Mucosa of descending colon (tissue), 3 donors: ENCODE measurements at places on chromosomes 5 and 9.

GRCh38 chr5:31470608-31471007, 61.3 kb downstream of the DROSHA start:
- DNase-seq, result peak; percentile 48

- no peak for DNase-seq
Observed at GRCh38 chr5:178322736-178323540, 90.3 kb upstream of the PHYKPL start.

DNA sequence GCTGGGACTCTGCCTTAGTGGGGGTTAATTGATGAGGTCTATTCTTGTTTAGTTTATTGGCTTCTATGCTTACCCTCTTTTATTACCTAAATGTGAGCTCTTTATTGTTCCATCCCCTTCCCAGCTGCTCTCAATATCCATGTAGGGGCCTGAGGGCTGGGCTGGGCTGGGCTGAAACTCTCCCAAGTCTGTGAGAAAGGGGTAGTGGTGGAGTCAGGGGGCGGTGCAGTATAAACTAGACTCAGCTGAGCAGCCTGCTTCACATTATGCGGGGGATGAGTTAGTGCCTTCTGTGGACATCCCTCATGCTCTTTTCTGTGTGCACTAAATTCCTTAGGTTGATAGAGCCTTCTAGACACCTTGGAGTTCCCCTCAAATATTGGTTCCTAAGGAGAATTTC, 451.8 kb upstream of the PTGER4 start:
- DNase-seq, result no peak

- DNase-seq, result peak; percentile 67
Observed at GRCh38 chr5:154190595-154191304, at the start of gene GALNT10. Gene GALNT10, plus strand, starts transcription at chr5:154190733. Its CDS starts 134 bp downstream, at chr5:154190867.

GRCh38 chr5:110377361-110377760, 349.1 kb downstream of the TMEM232 start:
- no peak for DNase-seq

DNA sequence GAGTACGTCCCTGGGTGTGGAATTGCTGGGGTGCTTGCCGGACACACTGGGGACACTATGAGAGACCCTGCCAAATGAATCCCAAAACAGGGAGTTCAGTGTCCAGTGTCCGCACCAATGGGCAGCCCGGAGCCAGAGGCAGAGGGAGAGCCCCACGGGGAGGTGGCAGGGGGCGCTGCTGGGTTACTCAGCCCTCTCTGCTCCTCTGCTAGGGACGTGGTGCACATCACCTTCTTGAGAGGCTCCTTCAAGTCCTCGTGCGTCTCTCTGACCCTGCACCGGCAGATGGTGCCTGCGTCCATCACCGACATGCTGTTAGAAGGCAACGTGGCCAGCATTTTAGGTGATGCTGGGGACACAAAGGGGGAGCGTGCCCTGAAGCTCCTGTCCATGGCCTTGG, 20.8 kb downstream of the STKLD1 start:
- DNase-seq, result peak; percentile 25

DNA sequence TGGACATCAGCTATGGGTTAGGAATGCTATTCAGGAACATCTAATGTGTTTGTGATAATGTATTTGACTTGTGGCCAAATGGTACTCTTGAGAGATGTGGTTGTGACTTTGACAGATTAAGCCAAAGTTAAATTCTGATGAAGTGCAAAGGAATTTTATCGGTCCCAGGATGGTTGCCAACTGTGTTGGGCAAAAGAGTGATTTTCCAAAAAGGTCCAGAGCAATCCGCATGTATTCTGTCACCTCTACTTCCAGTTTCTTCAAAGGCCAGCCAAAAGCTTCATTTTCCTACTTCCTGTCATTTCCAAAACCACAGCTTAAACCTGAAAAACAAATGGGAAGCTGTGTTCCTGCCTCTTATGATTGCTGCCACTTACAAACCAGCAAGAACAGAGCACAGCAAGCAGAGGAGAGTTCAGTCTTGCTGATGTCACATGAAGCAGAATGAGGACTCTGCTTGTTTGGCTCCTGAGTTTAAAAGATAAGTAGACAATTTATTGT, 59.8 kb downstream of the MARCHF3 start:
- no peak for DNase-seq

GRCh38 chr5:127839072-127839471, 135.9 kb downstream of the CCDC192 start:
- no peak for DNase-seq

GRCh38 chr5:34899066-34899465, 16.2 kb downstream of the RAD1 start:
- no peak for DNase-seq

- DNase-seq, result peak; percentile 27
Observed at GRCh38 chr5:68217528-68217927, 2.0 kb downstream of the PIK3R1 start.

- no peak for DNase-seq
Observed at GRCh38 chr5:73256862-73257261, 83.9 kb downstream of the TMEM174 start.

DNA sequence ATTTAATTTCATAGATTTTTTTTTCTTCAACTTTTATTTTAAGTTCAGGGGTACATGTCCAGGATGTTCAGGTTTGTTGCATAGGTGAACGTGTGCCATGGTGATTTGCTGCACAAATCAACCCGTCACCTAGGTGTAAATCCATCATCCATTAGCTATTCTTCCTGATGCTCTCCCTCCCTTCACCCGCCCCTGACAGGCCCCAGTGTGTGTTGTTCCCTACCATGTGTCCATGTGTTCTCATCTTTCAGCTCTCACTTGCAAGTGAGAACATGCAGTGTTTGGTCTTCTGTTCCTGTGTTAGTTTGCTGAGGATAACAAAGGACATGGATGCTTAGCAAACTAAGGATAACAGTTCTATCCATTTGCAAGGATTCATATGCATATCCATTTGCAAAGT, 209.1 kb upstream of the ADCY2 start:
- no peak for DNase-seq

DNA sequence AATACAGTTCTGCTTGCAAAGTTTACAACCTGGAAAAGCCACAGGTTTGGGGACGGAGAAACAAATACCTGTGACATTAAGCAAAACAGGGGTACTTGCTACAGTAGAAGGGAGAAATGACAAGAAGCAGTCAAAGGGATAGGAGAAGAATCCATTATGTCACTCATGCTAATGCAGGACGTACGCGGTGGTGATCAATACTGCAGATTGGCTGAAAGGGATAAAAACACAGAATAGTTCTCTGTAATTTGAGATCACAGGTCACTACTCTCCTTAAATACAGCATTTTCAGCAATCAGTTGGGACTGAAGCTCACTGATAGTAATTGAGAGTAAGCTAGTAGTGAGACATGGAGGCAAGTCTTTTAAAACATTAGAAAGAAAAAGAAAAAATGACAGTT, 130.3 kb upstream of the MTAP start:
- no peak for DNase-seq

DNA sequence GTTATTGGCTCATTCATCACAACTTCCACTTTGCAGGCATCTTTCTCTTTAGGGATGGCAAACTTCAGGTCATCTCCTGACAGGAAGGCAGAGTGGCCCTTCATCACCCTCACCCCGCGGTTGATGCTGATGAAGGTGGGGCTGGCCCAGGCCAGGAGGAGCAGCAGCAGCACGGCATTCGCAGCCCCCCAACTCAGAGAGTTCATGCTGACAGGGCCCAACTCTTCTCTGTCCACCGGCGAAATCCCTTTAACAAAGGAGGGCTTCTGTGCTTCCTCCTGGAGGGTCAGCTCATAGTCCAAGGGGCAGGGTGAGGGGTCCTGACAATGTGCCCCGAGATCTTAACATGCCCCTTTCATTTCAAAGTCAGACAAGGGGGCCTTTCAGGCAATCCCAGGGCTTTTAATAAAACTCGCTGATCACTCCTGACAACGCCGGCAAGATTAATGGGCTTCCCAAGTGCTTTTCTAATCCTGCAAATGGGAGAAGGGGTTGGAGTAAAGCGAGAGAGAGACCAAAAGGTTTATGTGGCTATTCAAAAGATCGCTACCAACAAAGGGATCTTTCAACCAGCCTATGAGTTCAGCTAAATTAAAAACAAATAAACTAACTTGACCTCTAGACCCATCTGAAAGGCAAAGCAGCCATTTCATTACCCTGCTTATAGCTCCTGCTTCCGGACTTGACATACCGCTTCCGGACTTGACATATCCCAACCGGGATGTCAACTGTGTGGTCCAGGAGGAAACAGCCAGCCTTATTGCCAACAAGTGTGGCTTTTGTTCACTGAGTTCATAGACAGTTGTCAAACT, 41.2 kb downstream of the FREM1 start:
- DNase-seq, result no peak

DNA sequence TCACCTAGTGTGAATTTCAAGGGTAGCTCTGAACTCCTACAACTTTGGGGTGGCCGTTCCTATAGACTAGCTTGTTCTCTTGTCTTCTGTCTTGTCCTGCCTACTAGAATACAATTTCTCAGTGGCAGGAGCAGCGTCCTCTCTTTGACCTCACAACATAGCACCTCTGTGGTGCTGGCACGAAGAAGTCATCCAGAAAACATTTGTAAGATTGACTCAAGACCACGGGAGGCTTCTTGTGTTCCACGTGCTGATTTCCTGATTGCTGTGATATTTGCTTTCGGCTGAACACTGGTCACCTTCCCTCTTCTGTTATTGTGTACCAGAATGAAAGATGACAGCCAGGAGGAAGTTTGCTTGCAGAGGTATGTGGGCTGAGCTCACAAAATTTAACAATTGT, 27.0 kb downstream of the SLC1A1 start:
- DNase-seq, result no peak

DNA sequence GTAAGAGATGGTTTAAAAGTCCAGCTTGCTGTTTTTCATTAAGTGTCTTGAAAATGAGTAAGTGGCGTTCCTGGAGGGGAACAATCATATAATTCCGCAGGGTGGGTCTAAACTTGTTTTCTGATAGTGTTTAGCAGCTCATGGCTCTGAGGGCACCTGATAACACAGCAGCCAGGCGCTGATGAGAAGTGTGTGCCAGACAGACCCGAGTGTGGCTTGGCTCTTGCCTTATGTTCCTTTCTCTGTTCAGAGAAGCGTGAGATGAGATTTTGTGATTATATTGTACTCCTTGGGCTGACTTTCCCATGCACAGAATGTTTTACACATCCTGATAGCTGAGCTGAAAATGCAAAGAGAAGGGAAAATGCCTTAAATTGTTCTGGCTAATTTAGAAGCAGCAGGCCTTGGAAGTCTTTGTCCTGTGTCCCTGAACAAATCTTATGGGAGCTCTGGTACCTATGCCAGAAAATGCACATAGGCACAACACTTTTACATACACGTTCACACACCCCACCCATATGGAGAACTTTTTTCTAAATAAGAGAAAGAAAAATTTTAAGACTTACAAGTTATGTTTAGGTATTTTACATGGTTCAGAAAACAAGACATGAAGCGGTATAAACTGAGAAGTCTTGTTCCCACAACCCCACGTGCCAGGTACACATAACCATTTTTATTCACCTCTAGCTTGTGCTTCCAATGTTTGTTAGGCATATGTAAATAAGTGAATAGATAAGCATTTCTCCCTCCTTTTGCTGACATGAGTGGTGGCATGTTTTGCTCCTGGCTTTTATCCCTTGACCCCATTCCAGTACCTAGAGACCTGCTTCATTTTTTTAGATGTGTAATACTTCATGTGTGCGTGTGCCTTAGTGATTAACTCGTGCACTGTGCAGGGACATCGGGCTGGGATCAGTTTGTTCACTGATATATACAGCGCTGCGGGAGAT, 152.2 kb upstream of the OTULINL start:
- DNase-seq, result no peak

DNA sequence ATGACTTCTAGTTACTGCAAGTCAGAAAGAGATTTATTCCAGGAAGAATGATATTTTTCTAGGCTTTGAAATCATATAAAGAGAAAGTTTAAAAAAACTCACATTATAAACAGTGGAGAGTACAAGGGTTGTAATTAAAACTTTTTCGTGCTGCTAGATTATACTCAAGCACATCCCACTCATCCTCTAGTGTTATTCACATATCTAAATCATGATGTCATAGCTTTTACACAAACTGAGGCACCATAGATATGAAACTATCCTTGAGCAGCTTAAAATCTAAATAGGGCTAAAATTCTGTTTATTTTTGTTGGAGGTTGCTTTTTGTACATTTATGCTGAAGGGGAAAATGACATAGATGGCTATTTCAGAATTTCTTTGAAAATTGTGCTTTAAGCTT, 30.0 kb downstream of the TENT2 start:
- no peak for DNase-seq

DNA sequence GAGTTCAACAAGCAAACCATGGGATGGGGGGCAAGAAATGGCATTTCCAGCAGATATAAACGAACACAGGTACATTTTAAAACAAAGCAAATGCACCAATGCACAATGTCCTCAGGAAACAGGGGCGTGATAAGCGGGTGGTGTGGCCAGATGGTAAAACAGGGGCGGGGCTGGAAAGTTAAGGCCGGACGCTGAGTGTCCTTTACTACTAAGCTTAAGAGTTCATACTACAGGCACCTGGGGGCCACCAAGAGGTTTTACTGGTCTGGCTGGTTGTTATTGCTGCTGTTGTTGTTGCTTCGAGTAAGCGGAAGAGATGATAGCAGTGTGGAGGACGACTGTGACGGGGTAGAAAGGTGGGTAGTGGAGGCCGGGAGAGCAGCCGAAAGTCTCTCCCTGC, 99.8 kb downstream of the ATPSCKMT start:
- no peak for DNase-seq

GRCh38 chr5:112434641-112435040, 15.6 kb upstream of the EPB41L4A start:
- DNase-seq, result no peak

GRCh38 chr9:36158122-36158521, 11.1 kb upstream of the CCIN start:
- no peak for DNase-seq

DNA sequence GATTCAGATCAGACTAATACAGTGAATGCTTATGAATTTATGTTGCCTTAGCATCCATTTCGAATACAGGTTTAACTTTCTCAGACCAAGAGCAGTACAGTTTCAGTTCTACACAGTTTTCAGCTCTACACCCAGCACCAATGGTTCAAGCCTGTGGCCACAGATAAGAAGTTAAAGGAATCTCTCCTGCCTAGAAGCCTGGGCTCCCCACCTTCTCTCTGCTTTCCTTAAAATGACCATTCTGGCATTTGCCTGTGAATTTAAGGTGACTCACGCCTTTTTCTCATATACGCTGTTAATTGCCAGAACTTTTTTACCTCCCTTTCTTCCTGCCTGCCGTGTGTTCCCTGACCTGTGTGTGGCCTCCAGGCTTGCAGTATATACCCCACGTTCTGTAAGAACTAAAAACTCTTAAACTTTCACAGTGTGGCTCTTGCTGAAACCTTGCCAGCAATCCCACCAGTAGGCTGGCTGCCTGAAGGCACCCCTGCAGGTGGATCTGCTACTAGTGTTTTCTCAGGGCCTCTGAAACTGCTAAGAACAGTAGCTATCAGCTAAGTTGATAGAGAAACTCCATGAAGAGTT, 692.8 kb upstream of the CDH18 start:
- no peak for DNase-seq

GRCh38 chr9:99885747-99886146, 20.7 kb upstream of the STX17 start:
- no peak for DNase-seq

- DNase-seq, result no peak
Observed at GRCh38 chr5:150320044-150320613, 17.4 kb upstream of the ARSI start.

GRCh38 chr9:14500705-14501104, 186.8 kb upstream of the NFIB start:
- no peak for DNase-seq
